ENCODE measurements at places on chromosomes 2 and 18.
A peak's percentile ranks its signal among the peaks of the same experiment; 100 is the strongest.

DNA sequence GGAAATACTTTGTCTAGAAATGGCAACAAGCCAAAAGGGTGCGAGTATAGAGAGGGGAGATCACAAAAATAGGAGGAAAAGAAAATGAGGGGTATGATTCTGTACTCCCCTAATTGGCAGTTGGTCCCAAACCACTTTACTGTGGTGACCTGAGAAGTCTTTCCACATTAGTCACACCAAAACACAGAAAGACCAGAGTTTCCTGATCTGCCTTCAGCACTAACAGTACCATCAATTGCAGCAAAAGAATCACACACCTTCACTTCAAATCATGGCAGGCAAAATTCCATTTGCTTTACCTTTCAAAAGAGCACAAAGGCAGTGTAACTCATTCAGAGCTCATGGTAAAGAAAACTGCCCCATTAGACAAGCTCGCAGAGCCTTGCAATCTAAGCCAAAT is 86.8 kb downstream of the ALK start:
- DNase-seq: no peak

DNA sequence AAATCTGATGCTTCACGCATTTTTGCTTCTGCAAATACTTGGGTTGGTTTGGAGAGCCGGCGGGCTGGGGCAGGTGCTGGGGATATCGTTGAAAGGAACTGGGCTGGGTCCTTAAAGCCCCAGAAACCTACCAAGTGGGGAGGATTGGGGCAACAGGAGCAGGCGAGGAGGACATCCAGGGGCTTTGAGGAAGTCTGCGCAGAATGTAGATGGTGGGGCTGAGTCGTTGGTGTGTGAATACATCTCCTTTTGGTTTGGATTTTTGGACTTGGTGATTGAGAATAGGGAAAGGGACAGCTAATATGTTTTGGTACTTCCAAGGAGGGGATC is 1.1 kb downstream of the DCC start:
- no peak for DNase-seq

DNA sequence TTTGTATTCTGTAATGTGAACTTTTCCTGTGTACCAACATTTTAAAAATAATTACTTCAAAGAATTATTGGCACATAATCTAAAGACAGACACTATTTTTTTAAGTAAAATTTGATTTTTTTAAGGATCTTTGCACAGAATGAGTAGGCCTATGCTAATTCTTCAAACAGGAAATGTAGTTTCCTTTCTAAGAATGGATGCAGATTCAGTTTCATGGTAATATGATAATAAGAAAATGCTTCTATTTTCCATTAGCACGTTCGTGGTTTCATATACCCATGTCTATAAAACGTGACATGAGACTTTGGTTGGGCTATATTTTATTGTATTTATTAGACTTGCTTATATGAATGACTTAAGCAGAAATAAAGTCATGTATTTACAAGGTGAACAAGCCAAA is 191.8 kb upstream of the RBBP8 start:
- DNase-seq: no peak

DNA sequence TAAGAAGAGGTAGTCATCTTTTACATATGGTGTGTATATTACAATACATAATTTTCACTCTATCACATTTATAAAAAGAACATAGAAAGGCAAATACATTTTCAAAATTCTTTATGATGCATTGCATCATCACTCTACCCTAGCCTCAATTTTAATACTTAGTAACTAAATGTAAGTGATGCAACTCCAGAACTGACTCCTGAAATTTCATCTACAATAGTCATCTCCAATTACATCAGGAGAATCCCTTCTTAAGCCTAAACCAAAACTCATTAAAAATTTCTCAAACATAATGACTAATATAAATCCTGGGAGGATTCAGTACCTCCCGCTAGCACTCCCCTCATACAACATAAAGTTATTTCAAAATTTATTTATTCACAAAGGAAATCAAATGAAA is 15.9 kb downstream of the TMX3 start:
- no peak for DNase-seq

GRCh38 chr2:132598536-132598935 is 71.5 kb downstream of the LYPD1 start:
- DNase-seq: no peak

DNA sequence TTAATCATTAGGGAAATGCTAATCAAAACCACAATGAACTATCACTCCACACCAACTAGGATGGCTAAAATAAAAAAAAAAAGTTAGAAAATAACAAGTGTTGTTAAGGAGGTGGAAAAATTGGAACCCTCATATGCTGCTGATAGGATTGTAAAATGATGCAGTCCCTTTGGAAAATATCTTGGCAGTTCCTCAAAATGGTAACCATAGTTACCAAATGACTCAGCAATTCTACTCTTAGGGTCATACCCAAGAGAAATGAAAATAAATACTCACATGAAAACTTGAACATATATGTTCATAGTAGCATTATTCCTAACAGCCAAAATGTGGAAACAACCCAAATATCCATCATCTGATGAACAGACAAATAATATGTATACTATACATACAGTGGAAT is 15.7 kb upstream of the ACVR2A start:
- no peak for DNase-seq

DNA sequence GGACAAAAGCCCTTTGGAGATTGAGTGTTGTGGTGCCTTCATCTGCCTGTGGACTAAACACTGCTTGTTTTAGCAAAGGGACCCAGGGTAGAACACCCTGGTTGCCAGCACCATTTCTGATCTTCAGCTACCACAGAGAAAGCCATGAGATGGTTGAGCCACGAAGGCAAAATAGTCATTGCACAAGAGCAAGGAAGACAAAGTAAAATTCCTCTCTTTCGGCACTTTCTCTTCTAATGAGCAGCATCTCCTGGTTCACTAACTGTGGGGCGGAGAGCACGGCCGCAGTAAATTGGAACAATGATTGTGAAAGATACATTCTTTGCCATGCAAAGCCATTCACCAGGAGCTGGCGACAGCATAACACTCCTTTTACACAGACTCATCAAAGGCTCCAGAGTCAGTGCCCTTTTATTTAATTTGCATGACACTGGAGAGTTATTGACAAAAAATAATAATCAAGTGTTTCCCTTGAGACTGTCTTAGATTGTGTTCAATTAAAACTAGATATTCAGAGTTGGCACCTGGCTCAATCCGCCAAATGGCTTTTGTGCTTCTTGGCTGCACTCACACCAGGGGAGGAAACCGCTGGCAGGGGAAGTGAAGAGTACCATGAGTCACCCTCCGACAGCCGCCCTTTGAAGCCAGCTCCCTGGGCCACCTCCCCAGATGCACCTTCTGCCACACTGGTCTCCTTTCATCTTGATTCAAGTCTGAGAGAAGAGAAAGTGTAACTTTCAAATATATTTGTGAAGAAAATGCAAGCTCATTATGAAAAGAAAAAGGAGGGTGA is 100.5 kb upstream of the MEIS1 start:
- DNase-seq: no peak

DNA sequence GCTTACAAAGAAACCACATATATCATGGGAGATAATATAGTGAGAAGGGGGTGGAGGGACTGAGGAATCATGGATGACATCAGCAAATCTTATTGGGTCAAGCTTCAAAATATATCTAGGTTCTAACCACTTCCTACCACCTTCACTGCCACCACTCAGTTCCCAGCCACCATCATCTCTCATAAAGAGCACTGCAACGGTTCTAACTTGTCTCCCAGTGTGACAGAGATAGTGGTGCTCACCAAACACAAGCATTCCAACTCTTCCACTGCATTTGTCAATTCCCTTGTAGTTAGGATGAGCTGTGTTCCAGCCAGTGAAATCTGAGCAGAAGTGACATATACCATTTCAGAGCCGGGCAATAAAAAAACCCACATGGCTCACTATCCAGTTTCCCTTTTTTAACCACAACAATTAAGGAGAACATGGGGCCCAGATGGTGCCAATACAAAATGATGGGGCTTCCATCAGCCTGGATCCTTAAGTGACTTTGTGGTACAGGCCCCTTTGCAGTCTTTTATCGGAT is 318.1 kb downstream of the NBAS start:
- DNase-seq: no peak

DNA sequence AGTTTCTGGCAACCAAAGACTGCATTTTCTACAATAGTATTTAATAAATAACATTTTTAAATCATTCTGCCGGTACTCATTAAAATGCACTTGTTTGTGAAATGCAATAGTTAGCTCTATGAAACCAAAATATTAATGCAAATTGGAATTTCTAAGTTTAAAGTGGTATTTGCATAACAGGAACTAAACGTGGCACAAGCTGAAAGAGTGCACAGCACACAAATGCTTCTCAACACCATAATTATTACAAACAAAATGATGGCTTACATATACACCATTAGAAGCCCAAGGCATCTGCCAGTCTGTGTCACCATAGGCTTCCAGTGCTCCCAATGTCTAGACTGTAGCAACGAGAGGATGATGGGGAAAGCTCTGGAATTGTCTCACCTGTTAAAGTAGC is 280.5 kb downstream of the TCF4 start:
- DNase-seq: no peak

DNA sequence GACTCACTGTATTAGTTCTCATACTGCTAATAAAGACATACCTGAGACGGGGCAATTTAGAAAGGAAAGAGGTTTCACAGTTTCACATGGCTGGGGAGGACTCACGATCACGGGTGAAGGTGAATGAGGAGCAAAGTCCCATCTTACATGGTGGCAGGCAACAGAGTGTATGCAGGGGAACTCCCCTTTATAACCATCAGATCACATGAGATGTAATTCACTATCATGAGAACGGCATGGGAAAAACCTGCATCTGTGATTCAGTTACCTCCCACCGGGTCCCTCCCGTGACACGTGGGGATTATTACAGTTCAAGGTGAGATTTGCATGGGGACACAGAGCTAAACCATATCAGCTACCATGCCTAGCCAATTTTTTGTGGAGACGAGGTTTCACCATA is 168.2 kb downstream of the NEDD4L start:
- no peak for DNase-seq

DNA sequence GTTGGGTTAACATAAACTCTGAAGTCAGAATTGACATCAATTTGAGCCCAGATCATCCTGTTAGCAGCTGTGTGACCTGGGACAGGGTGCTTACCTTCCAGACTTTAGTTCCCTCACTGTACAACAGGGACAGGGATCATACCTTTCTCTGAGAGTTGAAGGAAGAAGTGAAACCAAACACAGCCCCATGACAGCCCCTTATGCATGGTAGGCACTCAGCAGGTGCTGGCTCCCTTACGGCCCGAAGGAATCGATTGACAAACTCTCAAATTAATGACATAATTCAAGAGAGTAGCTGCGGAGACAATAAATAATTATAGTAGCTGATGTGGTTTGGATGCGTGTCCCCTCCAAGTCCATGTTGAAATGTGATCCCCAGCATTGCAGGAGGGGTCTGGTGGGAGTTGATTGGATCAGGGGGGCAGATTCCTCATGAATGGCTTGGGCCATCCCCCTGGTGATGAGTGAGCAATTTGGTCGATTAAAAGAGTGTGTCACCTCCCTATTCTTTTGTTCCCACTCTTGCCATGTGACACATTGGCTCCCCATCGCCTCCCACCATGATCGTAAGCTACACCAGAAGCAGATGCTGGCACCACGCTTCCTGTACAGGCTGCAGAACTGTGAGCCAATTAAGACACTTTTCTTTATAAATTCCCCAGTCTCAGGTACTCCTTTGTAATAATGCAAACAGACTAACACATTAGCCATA is 72.4 kb downstream of the ODC1 start:
- DNase-seq: no peak

DNA sequence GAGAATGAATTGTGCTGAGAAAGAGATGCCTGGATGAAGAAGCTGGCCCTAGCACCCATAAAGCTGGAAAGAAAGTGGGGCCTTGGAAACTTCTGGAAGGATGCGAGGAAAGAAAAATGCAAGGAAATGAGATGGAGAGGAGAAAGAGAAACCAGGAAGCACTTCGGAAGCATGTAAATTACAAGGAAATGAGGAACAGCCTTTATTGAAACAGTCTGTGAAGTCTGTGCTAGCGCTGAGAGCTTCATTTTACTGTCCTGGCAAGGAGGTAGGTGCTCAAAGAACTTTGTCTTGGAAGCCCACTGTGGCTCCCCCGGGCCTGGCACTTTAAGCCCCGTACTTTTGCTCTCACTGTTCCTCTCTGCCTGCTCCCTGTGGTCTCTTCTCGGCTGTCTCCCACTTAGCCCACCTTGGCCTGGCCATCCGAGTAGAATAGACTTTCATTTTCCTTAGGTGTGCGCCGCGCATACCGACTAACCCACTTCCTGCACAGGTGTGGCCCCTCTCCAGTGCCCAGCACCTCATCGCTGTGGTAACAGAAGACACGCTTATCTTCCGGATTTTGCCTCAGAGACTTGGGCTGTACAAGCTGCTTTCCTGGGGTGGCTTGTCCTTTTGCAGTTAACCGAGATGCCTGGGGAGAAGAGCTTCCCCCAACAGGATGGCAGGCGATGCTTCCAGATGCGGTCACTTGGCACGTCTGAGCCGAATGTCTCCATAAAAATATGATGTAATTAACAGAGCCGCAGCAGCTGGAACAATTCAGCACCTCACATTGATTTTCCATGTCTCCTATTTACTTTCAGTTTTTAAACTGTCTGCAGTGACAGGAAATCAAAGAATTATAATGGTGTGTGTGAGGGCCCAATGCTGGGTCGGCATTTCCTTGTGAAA is 199.6 kb downstream of the HRH4 start:
- peak; percentile 48 for DNase-seq

- no peak for DNase-seq
These were observed 35.5 kb downstream of the RTP5 start for GRCh38 chr2:241904791-241905710.

- DNase-seq: no peak
These were observed 304.7 kb downstream of the PTPRM start for GRCh38 chr18:7871560-7872456.

GRCh38 chr2:140085674-140086073 is 1305.5 kb upstream of the NXPH2 start:
- no peak for DNase-seq

DNA sequence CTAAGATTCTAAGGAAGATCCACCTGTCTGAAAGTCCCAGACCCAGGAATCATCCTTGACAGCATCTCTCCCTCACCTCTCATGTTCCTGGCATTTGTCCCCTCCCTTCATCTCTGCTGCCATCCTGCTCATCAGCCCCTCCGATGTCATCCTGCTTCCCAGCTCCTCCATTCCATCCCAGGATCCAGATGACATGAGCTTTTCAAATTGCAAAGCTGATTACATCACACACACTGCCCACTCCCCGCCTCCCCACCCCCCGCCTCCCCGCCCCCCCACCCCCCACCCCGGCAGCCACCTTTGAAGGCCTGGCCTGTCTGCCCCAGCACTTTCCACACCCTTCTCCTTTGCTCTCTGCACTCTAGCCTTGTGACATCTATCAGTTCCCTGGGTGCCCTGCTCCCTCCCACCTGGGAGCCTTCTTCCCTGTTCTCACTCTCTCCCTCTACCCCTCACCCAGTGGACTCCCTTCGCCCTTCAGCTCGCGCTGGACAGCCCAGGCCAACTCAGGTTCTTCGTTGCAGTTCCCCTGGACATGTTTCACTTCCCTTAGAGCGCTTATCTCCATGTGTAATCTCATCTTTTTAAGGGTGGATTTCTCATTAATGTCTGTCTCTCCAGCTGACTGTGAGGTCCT is 61.6 kb downstream of the DNMT3A start:
- no peak for DNase-seq

GRCh38 chr2:164910101-164910899 is 45.0 kb downstream of the SLC38A11 start:
- no peak for DNase-seq

GRCh38 chr18:41226911-41227310 is 728.1 kb upstream of the PIK3C3 start:
- DNase-seq: no peak

GRCh38 chr2:112092286-112093041 is 37.4 kb downstream of the TMEM87B start:
- DNase-seq: no peak

Data from CD4-positive, alpha-beta T cell treated with Interferon alpha-2 for 1 hour (primary cell).